Right forelimb (tissue), 1 donor: ENCODE measurements at places on chromosomes 11 and 22.
A peak's percentile ranks its signal among the peaks of the same experiment; 100 is the strongest.

DNA sequence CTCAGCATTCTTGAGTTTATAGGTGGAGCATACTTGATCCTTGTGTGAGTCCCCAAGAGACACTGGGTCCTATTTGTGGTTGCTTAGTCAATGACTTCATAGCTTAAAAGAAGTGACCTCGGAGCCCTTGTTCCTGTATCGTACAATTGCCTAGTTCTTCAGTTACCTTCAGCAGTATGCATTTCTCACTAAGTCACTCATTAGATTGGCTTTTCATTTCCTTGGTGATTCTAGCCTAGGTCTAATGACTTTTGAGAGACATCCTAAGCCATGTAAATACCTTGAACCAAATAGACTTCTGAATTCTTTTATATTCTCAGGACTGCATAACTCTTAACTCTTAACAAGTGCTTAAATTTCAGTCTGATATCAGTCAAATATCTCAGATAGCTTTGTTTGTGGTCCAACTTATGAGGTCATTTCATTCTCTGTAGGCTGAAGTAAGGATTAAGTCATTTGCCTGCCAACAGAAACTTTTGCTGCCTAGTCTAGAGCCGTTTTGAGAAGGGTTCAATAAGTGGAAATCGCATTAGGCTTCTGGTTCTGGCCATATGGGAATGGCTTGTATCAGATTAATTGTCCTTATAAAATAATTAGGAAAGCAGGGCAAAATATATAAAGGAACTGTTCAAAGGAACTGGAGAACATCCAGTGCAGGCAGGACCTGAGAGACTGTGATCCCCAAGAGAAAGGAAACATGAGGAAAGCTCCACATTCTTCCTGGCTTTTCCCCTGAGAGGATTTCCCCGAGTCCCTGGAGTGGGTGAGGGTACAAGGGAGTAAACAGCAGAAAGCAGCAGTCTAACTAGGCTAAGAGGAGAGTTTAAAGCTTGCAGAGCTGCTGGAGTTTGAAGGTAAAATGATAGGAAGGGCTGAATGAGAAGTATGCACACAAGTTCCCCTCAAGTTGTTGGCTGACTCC, 39.9 kb downstream of the TRAF6 start:
- no peak for DNase-seq

DNA sequence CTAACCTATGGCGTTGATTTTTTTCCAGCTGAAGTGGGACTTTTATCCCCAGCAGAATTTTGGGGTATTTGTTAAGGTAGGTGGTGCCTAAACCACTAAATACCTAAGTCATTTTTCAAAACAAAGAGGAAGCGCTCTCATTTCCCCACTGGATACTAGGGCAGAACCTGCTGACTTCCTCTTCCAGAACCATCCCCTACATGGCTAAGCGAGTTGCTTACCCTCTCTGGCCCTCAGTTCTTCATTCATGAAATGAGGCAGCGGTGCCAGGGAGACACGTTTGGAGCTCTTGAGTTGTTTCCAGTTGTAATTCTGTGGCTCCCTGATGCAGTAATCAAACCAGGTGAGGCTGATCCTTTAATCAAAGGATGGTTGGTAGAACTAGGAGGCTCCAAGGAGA, 10.0 kb upstream of the MTMR3 start:
- DNase-seq = no peak

- no peak for DNase-seq
Observed at GRCh38 chr11:77167111-77167626, 39.1 kb downstream of the MYO7A start.

- DNase-seq = peak; percentile 76
Observed at GRCh38 chr11:28621753-28622152, 513.6 kb downstream of the METTL15 start.

- DNase-seq = no peak
Observed at GRCh38 chr22:35838855-35839576, 121.3 kb downstream of the APOL5 start.

GRCh38 chr11:13352711-13353110, 75.1 kb downstream of the BMAL1 start:
- no peak for DNase-seq

DNA sequence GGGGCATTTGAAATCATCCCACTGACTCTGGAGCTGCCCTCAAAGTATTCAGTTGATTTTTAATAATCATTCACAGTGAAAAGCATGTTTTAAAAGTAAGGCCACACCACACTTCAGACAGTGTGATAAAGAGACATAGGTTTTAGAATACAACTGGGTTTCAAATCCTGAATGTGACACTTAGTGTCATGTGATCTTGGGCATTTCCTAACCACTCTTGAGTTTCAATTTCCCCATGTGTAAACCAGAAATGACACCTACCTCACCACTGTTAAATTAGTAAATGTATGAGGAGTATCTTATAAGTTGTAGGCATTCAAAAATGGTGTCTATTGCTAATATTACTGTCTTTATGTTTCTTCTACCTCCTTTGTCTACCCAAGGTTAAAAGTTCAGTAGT, 5.4 kb downstream of the TMEM123 start:
- DNase-seq = no peak

- no peak for DNase-seq
Observed at GRCh38 chr11:113647108-113647507, 59.0 kb downstream of the TMPRSS5 start.

GRCh38 chr11:65224930-65225278, 36.9 kb upstream of the POLA2 start:
- DNase-seq = no peak

GRCh38 chr11:15569305-15570025, 454.7 kb downstream of the INSC start:
- DNase-seq = peak; percentile 63

DNA sequence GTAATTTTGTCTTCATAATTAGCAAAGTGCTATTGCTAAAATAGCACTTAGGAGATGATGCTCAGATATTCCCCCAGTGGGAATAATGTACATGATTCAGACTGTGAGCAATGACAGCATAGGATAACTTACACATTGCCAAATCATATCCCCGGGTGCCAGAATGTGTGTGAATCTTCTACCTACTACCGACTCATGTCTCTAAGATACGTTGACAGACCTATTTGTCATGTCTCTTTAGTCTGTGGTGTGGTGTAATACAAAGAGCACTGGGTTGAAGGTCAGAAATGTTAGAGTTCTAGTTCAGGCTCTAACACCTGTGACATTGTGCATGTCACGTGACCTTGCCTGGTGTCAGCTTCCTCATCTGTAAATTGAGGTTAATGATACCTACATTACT, 31.0 kb upstream of the PICALM start:
- DNase-seq = no peak

- no peak for DNase-seq
Observed at GRCh38 chr11:61513143-61513765, 4.7 kb downstream of the LRRC10B start.

DNA sequence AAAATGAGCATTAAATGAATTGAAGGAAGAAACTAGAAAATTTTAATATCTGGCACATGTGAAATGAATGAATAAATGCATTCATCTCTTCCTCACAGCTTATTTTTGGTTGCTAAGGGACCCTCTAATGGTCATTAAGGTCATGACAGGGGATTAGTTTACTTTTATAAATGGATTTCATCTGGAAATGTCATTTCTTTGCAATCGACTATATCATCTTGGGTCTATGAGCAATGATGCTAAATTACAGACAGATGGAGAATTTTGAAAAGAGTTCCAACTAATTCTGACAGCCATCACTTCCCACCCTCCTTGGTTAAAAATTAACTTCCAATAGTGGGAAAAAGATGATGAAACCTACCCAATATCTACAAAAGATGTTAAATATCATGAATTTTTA, 98.0 kb downstream of the KIF18A start:
- DNase-seq = no peak

- no peak for DNase-seq
Observed at GRCh38 chr11:112584672-112585071, 324.0 kb upstream of the PLET1 start.

- DNase-seq = no peak
Observed at GRCh38 chr11:91664521-91664920, 560.1 kb upstream of the FAT3 start.

- DNase-seq = no peak
Observed at GRCh38 chr11:69380451-69380901, 86.5 kb downstream of the MYEOV start.

DNA sequence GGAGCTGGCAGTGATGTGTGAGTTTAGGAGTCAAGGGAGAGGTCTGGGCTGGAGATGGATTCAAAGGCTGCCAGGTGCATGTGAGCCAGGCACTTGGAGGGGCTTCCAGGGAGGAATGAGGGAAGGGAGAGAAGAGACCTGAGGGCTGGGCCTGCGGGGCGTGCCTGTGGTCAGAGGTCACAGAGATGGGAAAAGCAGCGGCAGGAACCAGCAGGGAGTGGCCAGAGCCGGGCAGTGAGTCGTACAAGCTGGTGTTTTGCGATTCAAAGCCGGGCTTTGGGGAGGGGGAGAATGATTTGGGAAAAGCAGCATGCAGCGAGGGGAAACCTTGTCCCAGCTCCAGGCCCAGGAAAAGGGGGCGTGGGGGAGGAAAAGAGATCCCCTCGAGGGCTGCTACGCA, 96.9 kb upstream of the RTL6 start:
- DNase-seq = no peak

DNA sequence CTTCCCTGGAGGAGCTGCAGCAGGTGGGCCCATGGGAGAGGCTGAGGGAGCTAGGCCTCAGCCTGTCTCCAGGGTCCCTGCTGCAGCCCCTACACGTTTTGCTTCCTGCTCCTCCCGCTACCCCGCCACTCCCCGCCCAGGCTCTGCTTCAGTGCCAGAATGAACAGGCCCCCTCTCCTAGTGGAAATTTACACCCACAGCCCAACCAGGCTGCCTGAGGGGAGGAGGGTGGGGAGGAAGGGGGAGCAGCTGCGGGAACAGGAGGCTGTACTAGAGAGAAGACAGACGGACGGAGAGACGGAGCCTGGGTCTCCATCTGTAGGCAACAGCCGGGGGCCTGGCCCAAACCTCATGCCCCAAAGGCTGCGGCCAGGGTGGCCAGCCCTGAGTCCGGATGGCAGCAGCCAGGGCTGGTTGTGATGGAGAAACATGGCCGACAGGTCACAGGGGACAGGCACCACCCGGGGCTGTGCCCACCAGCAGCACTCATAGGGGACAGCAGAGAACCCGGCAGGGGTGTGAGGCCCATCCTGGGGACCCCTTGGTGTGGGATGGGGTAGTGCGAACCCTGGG, 20.6 kb downstream of the FLRT1 start:
- DNase-seq = peak; percentile 76

- no peak for DNase-seq
Observed at GRCh38 chr11:73989156-73989555, 6.5 kb upstream of the UCP2 start.

GRCh38 chr22:28344918-28345703, 334.5 kb downstream of the TTC28 start:
- DNase-seq = no peak

DNA sequence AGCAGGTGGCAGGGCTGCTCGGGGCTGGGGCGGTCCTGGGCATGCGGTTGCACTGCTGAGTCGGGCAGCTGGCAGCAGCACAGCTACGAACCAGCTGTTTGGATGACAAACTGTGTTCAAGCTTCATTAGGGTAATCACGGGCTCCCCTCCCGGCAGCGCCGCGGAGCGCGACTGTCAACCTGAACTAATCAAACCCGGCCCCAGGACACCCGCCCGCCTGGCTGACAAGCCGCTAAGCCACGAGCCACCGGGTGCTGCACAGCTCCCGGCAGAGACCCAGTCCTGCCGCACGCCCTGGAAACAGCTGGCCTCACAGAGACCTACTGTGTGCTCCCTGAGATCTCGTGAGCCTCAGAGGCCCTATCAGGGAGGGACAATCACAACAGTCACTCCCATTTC, 60.6 kb upstream of the TCF20 start:
- no peak for DNase-seq

GRCh38 chr22:48557473-48557872, 1270.2 kb downstream of the BRD1 start:
- DNase-seq = no peak

DNA sequence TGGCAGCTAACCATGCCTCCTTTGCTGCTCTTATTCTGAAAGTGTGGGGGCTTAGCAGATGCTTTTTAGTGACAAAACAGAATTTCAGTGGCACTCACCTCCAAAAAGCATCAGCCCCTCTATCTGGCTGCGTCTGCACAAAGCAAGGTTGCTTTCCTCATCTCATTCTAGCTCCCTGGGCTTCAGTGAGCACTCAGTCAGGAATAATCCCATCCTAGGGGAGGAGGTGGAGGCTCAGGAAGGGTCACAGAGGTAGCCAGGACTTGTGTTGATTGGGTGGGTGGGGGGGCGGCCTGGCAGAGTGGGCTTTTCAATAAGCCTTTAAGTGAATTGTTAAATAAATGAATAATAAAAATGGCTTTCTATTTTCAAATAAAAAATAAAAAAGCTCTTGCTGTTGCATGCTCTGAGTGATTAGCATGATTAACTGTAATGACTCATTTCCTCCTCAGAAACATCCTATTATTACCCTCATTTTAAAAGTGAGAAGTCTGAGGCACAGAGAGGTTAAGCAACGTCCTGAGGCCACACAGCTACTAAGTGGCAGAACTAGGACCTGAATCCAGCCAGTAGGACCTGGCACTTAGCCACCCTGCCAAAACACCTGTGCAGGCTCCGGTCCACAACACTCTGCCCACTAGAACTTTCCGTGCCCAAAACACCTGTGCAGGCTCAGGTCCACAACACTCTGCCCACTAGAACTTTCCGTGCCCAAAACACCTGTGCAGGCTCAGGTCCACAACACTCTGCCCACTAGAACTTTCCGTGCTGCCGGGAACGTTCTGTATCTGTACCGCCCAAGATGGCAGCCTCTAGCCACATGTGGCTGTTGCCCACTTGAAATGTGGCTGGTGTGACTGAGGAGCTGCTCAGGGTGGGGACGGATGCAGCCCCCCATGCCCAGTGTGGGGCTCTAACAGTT, 5.5 kb downstream of the B3GAT1 start:
- no peak for DNase-seq

DNA sequence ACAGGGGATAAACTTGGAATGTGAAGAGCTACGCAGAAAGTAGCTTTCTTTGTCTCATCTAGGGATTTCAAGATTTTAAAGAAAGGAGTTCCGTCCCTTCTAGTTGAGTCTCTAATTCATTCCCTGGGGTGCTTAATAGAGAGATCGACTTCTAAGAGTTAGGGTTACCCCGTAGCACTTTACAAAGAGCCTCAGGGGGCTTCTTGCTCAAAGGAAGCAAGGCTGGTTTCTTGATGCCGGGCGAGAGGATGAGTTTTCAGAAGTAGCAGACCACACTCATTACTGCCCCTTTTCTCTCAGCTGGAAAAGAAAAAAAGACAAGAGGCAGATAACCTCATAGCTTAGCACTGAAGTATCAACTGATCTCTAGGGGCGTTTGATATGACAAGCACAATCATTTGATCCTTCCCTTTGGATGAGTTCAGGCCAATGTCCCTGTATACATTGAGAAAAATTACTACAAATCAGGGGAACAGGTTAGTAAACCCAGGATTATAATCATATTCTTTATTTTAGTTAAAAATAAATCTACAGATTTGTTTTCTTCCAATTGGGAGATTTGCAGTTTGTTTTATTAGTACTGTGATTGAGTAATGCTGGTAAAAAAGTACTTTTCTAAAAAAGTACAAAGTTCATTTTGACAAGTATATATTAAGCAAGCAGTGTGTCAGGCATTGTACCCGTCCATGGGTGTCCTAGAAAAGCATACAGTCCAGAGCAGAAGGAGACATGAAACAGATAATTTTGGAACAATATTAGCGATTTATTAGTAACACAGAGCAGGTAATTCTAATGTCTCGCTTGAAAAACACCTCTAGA, 18.7 kb downstream of the ELMOD1 start:
- DNase-seq = no peak

GRCh38 chr11:76666408-76666807, 4.1 kb downstream of the LRRC32 start:
- no peak for DNase-seq
